ENCODE measurements at places on chromosomes 5 and 9.

DNA sequence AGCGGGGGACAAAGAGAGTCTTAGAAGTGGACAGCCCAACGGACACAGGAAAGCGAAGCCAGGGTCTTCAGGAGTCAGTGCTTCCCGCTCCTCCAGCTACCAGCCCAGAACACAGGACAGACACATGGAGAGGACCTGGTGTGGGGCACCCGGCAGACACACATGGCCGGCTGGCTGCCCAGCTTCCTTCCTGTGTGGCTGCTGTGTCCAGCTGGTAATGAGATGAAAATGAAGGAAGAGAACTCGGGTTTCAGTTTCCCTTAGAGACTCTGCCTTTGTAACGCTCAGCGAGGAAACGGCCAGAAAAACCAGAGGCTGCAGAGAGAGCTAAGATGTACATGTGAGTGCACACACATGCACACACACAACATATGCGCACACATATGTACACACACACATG is 87.5 kb downstream of the SECISBP2 start:
- DNase-seq = no peak

DNA sequence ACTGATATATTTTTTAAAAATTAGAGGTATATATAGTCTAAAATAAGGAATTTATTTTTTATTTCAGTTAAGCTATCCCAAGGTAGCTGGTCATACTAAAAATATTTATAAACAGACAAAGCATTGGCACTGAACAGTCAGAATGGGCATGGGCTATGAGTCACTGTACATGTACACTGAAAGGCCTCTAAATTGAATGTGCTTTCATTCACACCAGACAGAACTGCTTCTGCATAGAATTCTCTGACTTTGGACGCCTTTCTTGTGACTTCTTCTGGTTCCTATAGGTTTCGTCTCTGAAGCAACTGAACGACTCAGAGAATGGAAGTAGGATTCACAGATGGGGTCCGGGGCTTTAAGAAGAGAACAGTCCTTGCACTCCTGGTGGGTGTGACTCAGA is 394.8 kb upstream of the MEF2C start:
- DNase-seq = no peak

DNA sequence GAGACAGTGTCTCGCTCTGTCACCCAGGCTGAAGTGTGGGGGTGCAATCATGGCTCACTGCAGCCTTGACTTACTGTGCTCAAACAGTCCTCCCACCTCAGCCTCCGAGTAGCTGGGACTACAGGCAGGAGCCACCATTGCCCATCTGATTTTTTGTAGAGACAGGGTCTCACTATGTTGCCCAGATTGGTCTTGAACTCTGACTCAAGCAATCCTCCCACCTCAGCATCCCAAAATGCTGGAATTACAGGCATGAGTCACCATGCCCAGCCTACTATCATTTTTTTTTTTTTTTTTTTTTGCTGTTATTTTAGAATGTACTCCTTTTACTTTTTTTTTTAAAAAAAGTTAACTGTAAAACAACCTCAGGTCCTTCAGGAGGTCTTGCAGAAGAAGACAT is 449.0 kb downstream of the CCDC171 start:
- no peak for DNase-seq

GRCh38 chr5:36397901-36398536 is 96.3 kb upstream of the RANBP3L start:
- peak; percentile 27 for DNase-seq

DNA sequence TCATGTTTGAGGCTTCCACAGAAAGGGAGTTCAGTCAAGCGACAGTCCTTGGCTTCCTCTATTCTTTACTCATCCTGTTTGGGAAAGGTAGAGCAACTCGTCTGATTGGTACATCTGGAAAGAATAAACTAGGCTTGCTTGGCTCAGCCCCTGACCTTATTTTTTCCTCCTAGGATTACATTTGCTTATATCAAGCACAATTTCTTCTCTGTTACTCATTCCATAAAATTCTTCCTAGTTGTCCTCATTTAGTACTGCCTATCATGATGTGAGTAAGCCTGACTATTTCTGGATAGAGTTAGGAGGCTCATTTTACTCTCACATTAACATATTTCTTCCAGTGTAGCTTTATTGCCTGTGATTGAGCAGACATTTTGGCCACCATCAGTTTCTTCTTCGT is 10.9 kb upstream of the CARNMT1 start:
- no peak for DNase-seq

DNA sequence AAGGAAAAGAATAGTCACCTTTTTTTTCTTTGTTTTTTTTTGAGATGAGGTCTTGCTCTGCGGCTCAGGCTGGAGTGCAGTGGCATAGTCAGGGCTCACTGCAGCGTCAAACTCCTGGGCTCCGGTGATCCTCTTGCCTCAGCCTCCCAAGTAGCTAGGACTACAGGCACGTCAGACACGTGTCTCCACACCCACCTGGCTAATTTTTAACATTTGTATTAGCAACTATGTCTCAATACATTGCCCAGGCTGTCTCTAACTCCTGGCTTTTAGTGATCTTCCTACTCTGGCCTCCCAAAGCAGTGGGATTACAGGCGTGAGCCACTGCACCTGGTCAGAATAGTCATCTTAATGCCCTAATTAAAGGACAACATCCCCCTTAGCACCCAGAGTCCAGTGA is 54.4 kb upstream of the CTSL start:
- DNase-seq = no peak

GRCh38 chr9:108599571-108599970 is 256.2 kb downstream of the ACTL7B start:
- no peak for DNase-seq

- DNase-seq = no peak
Observed at GRCh38 chr9:130345897-130346385, 80.4 kb downstream of the HMCN2 start.

- DNase-seq = no peak
Observed at GRCh38 chr9:109001275-109001676, 12.0 kb downstream of the CTNNAL1 start.

Data from NCI-H1105 (cell line).